ENCODE measurements at places on chromosomes 2 and 18.
A peak's percentile ranks its signal among the peaks of the same experiment; 100 is the strongest.

DNA sequence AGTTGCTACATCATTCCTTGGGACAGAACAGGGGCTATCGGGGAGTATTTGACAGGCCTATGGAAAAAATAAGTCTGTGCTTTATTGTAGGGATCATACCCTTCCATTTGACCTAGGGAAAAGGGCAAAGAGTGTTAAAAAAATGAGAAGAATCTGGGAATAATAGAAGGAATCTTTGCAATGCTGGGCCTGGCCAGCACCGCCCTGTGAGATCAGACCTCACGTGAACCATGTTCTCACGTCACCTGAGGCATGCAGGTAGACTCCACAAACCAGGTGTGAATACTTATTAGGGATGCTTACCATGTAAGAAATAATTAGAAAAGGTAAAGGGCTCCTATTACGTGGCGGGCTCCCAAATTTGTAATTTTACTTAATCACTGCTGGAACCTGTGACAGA is 177.5 kb upstream of the GATA6 start:
- no peaks in the 10 kb centered on the region for H3K36me3 ChIP-seq
- H3K27me3 ChIP-seq: no peaks in the 10 kb centered on the region
- H3K4me3 ChIP-seq: no peak overlapping the region
- H3K4me1 ChIP-seq: no peaks in the 10 kb centered on the region
- DNase-seq: peak; percentile 44
- no peak overlapping the region for H3K27ac ChIP-seq

GRCh38 chr2:190159453-190159852 is 96.9 kb upstream of the MSTN start:
- no peaks in the 10 kb centered on the region for H3K4me1 ChIP-seq
- no peak for DNase-seq
- no peaks in the 10 kb centered on the region for H3K27me3 ChIP-seq
- no peak overlapping the region for H3K27ac ChIP-seq
- no peaks in the 10 kb centered on the region for H3K36me3 ChIP-seq

- no peak for DNase-seq
- H3K27me3 ChIP-seq: no peaks in the 10 kb centered on the region
- no peak overlapping the region for H3K27ac ChIP-seq
- H3K4me3 ChIP-seq: no peak overlapping the region
- H3K36me3 ChIP-seq: no peaks in the 10 kb centered on the region
Observed at GRCh38 chr18:32280188-32280783, 90.4 kb downstream of the MEP1B start.

DNA sequence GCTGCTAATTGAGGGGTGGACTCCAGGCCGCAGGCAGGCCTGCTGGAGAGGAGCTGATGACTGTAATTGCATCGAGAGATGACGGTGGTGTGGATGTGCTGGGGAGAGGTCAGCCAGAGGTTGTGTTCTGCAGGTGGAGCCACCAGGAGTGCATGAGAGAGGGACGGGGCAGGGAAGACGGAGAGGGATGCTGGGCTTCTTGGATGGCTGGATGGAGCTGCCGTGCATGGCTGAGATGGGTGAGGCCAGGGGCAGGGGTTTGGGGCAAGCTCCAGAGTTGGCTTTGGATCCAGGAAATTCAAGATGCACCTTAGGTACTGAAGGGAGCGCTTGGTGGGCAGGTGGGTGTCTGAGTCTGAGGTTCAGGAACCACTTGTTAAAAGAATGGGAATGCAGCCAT is 77.2 kb downstream of the SH3BP4 start:
- H3K4me3 ChIP-seq: no peak overlapping the region
- H3K27ac ChIP-seq: no peak overlapping the region
- DNase-seq: no peak
- no peaks in the 10 kb centered on the region for H3K36me3 ChIP-seq

GRCh38 chr2:133452146-133452545 is 116.1 kb downstream of the NCKAP5 start:
- H3K27me3 ChIP-seq: no peaks in the 10 kb centered on the region
- no peak for DNase-seq
- H3K27ac ChIP-seq: no peak overlapping the region
- no peak overlapping the region for H3K4me3 ChIP-seq
- no peaks in the 10 kb centered on the region for H3K36me3 ChIP-seq

GRCh38 chr18:63140038-63140450 is 179.5 kb downstream of the BCL2 start:
- H3K27me3 ChIP-seq: no peaks in the 10 kb centered on the region
- no peak overlapping the region for H3K4me3 ChIP-seq
- no peak for DNase-seq
- H3K4me1 ChIP-seq: no peaks in the 10 kb centered on the region

GRCh38 chr2:162581959-162582798 is 238.2 kb downstream of the GCA start:
- no peaks in the 10 kb centered on the region for H3K27me3 ChIP-seq
- no peaks in the 10 kb centered on the region for H3K4me1 ChIP-seq
- H3K27ac ChIP-seq: no peak overlapping the region
- H3K36me3 ChIP-seq: no peaks in the 10 kb centered on the region

- no peaks in the 10 kb centered on the region for H3K27me3 ChIP-seq
- no peak overlapping the region for H3K27ac ChIP-seq
- DNase-seq: no peak
- no peaks in the 10 kb centered on the region for H3K4me1 ChIP-seq
- no peaks in the 10 kb centered on the region for H3K36me3 ChIP-seq
Observed at GRCh38 chr2:236828820-236829219, 256.9 kb upstream of the COPS8 start.

DNA sequence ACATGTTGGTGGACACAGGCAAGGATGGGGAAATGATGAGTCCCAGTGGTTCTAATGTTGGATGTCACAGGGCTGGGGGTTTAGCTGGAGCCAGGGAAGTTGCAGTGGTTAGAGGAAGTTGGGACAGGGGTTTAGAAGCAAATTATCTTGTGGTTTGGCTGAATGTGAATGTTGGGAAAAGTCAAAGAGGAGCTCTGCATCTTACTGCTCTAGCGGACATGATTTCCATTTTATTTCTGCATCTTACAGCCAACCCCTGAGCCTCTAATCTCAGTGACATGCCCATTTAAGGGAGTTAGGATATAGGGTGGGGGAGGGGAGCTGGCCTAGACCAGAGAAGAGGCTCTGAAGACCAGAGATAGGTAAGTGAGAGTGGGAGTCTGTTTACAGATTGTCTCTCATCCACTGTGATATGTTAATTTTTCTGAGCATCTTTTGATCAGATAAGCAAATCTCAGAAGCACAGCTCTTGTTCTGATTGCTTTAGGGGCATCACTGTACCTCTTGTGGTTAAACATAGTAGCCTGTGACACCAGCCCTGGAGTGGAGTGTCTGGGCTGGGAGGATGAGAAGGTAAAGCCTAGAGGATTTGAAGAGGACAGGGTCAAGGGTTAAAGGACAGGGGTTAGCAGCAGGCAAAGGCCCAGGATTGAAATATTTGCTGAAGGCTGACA is 43.6 kb downstream of the SETBP1 start:
- H3K27me3 ChIP-seq: no peaks in the 10 kb centered on the region
- H3K4me3 ChIP-seq: no peak overlapping the region
- peak overlapping the region; percentile 45 for H3K27ac ChIP-seq
- peaks cover 33% of the 10 kb centered on the region for H3K4me1 ChIP-seq
- no peak for DNase-seq

GRCh38 chr2:209411718-209412117 is 12.1 kb upstream of the MAP2 start:
- no peaks in the 10 kb centered on the region for H3K36me3 ChIP-seq
- H3K27me3 ChIP-seq: no peaks in the 10 kb centered on the region
- DNase-seq: no peak
- no peak overlapping the region for H3K4me3 ChIP-seq

GRCh38 chr2:75952173-75952572 is 241.5 kb upstream of the GCFC2 start:
- no peak overlapping the region for H3K27ac ChIP-seq
- no peak for DNase-seq
- no peak overlapping the region for H3K4me3 ChIP-seq
- H3K4me1 ChIP-seq: no peaks in the 10 kb centered on the region
- no peaks in the 10 kb centered on the region for H3K36me3 ChIP-seq
- no peaks in the 10 kb centered on the region for H3K27me3 ChIP-seq

DNA sequence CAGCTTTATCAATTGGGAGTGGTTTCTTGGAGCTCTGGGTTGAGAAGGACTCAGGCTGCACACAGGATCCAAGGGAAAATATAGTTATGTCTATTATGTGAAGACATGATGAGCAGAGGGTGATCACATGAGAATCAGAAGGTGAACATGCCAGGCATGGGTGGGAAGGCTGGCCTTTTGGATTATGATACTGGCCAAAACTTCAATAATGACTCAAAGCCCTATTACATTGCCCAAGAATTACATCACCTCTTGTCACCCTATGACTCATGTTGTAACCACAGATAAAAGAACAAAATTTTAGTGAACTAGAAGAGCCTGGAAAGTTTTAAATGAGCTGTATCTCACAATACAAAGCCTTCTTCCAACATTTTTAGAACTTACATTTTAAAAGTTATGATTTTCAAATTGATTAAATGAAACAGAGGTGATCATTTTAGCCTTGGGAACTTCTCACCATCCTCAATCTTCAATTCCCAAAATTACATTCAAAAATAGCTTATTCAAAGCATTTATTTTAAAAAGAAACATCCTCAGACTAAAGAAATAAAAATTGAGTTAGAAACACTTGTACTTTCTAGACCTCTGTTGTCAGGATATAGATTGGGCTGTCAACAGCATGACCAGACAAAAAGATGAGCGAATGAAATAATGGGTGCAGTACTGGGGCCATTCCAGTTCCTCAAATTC is 428.3 kb downstream of the MBD2 start:
- no peaks in the 10 kb centered on the region for H3K4me1 ChIP-seq
- no peaks in the 10 kb centered on the region for H3K36me3 ChIP-seq
- no peak for DNase-seq

GRCh38 chr2:221553333-221553732 is 18.8 kb downstream of the EPHA4 start:
- no peak overlapping the region for H3K4me3 ChIP-seq
- no peaks in the 10 kb centered on the region for H3K4me1 ChIP-seq
- no peak overlapping the region for H3K27ac ChIP-seq
- no peak for DNase-seq
- H3K36me3 ChIP-seq: no peaks in the 10 kb centered on the region

DNA sequence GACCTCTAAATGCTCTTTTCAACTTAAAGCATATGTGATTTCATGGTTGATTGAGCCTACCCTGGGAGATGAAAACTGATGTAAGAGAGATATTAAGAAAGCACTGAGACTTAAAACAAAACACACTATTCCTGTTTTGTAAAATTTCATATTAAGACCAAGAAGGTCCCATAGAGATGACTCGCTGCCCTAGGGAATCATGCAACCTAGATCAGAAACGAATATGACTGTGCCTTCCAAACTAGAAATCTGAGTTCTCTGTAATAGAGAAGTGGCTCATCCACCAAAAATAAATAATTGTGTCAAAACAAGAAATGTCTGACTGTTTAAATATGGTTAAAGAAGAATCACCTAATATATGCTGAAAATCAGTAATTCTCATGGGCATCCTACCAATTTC is 776.8 kb upstream of the SOX11 start:
- no peaks in the 10 kb centered on the region for H3K4me1 ChIP-seq
- H3K27ac ChIP-seq: no peak overlapping the region
- no peak overlapping the region for H3K4me3 ChIP-seq

DNA sequence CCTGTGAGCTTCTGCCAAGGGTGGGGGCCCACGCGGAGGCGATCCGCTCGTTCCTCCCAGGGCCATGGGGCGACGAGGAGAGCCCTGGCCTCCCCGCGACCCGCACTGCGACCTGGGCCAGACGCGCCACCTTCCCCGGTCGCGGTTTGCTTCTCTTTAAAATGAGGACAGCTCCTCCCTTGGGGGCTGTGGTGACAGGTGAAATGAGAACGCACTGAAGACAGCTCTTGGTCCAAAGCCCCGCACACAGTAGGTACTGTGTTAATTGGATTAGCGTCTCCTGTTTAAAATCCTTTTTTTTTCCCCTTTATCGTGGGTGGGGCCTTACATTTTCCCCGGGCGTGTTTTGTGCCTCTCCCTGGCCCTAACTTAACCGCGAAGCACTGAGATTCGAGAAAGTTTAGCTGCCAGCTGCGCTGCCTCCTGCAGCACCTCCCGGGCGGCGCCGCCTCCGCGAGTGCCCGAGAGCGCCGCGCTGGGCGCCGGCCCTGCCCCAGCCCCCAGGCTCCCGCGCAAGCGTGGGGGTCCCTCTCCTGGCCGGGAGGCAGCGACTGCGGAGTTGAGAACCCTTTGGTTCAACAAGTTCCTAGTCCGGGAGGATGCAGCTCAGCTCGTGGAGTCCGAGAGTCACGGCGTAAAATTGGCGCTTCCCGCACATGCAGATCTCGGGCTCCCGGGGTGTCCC is 1.1 kb downstream of the HPCAL1 start:
- peak overlapping the region; percentile 82 for H3K4me3 ChIP-seq
- DNase-seq: peak; percentile 90
- H3K4me1 ChIP-seq: peaks cover 27% of the 10 kb centered on the region
- H3K27ac ChIP-seq: peak overlapping the region; percentile 93

- no peak for DNase-seq
- peak overlapping the region; percentile 55 for H3K27ac ChIP-seq
- H3K4me1 ChIP-seq: peaks cover 40% of the 10 kb centered on the region
- H3K27me3 ChIP-seq: no peaks in the 10 kb centered on the region
- H3K36me3 ChIP-seq: no peaks in the 10 kb centered on the region
Observed at GRCh38 chr2:191265311-191266170, 20.3 kb downstream of the MYO1B start.

DNA sequence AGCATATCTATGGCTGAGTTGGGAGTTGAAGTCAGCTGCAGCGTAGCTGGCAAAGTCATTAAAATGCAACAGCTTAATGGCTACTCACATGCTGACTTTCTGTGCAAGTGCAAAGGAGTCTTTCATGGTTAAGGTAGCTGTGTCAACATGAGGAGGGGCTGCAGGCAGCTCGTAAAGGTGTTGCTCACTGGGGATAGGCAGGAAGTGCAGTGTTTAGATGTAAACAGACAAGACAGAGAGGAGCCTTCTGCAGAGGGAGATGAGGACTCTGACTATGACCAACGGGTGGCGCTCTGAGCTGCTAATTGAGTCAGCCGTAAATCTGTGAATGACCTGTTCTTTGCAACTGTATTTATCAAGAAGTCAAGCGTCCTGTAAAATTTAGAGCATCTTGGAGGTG is 22.3 kb upstream of the CAVIN2 start:
- no peak overlapping the region for H3K27ac ChIP-seq
- no peak for DNase-seq
- H3K27me3 ChIP-seq: no peaks in the 10 kb centered on the region

DNA sequence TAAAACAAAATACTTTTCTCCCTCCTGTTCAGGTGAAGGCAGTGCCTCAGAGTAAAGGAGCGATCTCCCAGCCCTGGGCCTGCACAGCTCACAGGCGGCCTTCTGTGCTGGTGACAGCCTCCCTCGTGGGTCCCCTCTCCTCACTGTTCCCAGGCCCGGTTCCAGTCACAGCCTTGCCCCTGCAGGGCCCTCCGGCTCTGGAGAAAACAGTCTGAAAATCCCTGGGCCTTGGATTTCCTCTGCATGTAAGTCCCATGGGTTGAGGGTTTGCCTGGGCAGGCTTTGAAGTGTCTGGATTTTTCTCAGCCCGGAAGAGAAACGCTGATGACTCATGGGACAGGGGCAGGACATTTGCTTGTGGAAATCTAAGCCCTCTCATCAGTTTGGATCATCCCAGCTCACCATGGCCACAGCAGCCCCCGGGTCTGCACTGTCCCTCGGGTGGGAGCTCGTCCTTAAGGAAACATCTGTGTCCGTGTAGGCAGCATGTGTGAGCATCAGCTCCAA is 186.1 kb upstream of the RAB12 start:
- no peaks in the 10 kb centered on the region for H3K4me1 ChIP-seq
- no peak for DNase-seq
- H3K27me3 ChIP-seq: no peaks in the 10 kb centered on the region
- no peak overlapping the region for H3K27ac ChIP-seq
- no peak overlapping the region for H3K4me3 ChIP-seq
